Stimulated activated naive CD8-positive, alpha-beta T cell treated with anti-CD3 and anti-CD28 coated beads, Interleukin-15, amount 100 ng/mL, for 72 hours (primary cell): ENCODE measurements at places on chromosomes 6 and 20.

GRCh38 chr6:92124200-92124651, 1295.1 kb downstream of the EPHA7 start:
- no peak for DNase-seq

- no peak for DNase-seq
Observed at GRCh38 chr6:85419046-85419759, 30.7 kb upstream of the NT5E start.

DNA sequence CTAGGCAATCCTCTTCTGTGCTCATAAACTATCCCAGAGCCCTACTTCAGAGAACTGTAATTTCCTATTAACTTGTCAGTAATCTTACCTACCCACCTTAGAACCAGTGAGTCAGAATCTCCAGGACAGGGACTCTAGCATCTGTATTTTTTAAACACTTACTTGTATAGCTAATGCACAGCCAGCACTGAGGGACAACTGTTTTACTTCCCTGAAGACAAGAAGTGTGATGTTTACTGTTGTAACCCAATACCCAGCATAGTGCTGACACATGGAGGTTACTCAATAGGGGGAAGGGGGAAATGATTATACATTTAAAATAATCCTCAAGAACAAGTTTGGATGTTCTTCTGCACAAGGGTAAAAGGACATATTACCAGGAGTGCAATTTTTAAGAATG, 130.8 kb downstream of the BTBD9 start:
- DNase-seq: no peak

DNA sequence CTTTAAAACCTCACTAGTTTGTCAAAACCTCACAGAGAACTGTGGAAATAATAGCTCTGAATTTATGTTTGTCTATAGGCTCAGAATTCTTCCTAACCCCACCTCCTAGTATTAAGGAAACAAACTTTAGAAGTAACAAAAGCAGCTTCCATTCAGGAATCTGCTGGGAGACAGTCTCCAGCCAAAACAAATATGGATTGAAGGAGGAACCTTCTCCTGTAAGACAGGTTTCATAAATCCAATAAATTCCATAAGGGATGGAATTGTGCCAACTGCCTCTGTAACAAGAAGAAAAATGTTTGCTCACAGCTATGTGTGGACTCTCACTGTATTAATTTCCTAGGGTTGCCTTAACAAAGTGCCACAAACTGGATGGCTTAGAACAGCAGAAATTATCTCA, 7.5 kb downstream of the SYCP2 start:
- no peak for DNase-seq

GRCh38 chr6:159487636-159488035, 205.4 kb downstream of the SOD2 start:
- no peak for DNase-seq

DNA sequence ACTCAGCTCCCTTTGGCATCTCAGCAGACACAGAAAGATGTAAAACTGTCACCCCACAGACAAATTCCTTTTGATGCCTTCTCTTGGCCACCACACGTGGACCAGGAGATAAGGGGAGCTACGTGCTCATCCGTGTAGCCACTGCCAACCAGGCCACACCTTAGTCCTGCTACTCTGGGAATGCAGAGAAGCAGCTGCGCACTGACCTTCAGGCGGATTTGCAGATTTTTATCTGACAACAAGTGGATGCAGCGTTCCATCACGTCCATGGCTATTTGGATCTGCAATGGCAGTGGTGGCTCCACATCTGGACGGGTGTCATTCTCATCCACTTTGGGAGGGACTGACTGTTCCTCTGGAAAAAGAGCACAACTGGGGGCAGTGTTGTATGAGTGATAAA, 30.8 kb downstream of the TTI1 start:
- no peak for DNase-seq

GRCh38 chr6:8845690-8846089, 410.3 kb upstream of the SLC35B3 start:
- DNase-seq: no peak

DNA sequence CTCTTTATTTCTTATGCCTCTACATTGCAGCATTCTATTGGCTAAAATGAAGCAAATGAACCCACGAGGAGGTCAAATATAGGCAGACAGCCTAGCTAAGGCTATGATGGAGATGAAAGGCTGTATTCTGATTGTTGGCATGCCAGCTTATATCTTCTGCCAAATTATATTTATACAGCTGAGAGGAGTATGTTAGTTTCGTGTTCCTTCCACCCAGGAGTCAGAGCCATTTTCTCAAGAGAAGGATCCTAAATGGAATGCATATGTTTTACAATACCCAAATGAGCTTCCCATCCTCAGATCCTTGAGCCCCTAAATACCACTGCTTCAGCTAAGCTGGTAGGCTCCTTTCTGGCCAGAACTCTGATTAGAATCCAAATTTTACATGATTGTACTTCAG, 178.4 kb upstream of the HDDC2 start:
- no peak for DNase-seq

- no peak for DNase-seq
Observed at GRCh38 chr6:27986928-27987725, 30.1 kb downstream of the OR2B6 start.
